AG09309 (cell line): ENCODE measurements at places on chromosomes 6 and 20.

- DNase-seq: no peak
Measured at GRCh38 chr20:8635048-8635572, 433.8 kb upstream of the PLCB4 start.

DNA sequence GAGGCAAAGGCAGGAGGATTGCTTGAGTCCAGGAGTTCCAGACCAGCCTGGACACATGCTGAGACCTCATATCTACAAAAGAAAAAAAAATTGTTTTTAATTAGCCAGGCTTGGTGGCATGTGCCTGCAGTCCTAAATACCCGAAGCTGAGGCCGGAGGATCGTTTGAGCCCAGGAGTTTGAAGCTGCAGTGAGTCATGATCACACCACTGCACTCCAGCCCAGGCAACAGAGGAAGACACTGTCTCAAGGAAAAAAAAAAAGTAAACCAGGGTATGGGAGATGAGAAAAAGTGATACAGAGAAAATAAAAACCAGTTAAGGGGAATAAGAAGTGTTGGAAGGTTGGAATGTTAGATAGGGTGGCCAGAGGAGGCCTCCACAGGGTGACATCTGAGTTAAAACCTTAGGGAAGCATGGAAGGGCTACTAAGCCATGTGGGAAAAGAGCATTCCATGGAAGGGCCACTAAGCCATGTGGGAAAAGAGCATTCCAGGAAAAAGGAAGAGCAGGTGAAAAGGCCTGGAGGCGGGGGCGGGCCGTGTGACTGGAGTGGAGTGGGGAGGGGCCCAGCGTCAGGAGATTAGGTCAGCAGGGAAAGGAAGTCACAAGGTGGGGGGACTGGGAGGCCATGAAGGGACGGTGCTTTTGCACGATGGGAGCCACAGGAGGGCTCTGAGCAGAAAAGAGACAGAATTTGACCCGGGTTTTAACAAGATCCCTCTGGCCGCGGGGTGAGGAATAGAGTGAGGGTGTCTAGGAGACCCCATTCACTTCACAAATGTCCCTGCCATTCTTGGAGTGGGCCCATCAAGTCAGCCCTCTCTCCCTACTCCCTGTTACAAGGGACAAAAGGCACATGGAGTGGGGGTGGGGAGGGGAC is 18.3 kb downstream of the CPNE5 start:
- DNase-seq: no peak

DNA sequence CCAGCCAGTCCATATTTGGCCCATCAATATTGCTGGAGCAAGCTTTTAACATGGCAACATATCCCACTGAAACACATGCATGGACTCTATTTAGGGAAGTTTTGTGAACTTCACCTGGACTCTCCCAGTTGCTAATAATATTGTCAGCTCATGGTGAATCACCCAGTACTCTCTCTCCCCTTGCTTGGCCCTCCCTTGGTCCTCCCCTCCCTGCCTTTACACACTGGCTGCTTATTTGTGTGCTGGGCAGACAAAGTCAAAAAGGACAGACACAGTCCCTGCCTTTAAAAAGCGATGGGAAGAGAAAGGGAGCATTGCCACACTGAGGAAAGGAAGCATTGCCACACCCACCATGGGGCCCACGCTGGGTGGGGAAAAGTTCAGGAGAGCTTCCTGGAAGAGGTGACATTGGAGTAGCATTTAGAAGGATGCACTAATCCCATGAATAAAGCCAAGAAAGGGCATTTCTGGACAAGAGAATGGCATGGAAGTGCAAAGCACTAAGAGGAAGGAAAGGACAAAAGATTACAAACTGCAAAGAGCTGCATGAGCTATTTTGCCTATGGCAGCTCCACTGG is 143.4 kb upstream of the EXOC2 start:
- DNase-seq: no peak

DNA sequence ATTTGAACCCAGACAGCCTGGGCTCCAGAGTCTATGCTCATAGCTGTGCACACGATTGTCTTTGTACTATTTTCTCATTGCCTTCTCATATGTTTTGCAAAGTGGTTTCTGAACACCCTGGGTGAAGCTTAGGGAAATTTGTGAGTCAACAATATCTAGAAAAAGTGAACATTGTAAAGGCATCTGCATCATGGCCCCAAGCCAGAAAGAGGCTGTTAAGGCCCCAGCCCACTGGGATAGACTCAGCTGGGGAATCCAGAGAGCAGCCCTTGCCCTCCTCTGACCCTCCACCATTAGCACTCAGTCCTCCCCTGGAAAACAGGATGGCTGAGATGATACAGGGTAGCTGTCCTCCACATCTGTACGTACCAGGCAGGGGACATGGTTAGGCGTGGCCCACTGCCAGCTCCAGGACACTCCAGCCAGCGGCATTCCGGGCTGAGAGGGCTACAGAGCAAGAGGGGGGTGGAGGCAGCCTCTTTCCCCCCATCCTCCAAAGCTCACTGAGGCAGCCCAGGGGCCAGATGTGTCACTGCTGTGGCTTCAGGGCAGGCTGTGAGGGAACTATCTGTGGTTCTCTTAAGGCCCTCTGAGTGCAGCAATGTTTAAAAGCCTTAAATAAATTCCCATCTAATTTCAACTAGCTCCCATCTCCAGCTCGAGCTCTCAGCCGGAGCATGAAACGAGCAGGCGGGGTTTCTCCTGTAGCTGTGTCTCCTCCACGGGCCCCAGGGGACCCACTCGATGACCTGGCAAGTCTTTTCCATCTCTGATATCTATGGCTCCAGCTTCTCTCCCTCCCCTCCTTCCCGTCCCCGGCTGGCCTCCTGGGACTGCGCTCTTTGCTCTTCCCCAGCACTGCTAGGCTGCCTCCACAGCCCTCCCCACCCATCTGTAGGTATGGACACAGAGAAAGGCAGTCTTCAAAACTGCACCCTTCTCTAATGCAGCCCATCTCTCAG is 209.4 kb upstream of the LRFN2 start:
- no peak for DNase-seq

DNA sequence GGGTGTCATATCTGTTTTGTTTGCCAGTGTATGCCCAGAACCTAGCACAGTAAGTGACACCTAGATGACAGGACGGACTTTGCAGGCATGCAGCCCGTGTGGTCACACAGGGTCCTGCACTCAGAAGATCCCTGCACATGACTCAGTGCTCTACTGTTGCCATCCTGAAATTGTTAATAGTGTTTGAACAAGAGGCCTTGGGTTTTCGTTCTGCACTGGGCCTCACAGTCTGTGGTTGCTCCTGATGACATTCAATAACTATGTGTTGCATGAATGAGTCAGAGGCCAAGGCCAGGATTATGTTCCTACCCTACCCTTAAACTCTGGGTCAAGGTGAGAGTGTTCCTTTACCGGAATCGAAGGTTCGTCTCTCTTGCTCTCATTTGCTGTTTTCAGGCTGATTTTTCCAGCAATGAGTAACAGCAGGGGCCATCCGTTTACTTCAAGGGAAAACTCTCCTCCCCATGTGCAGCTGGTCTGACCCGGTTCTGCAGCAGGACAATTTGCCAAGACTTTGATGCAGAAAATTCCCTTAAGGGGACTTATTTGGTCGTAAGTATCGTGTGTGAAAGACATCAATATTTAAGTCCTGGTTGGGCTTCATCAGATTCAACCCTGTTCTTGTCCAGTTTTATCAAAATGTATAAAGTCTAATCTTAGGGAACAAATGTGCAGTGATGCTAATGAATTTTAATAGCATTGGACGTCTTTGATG is 13.0 kb upstream of the PFDN4 start:
- no peak for DNase-seq

- no peak for DNase-seq
Measured at GRCh38 chr6:13710552-13711323, 897 bp downstream of the RANBP9 start.

DNA sequence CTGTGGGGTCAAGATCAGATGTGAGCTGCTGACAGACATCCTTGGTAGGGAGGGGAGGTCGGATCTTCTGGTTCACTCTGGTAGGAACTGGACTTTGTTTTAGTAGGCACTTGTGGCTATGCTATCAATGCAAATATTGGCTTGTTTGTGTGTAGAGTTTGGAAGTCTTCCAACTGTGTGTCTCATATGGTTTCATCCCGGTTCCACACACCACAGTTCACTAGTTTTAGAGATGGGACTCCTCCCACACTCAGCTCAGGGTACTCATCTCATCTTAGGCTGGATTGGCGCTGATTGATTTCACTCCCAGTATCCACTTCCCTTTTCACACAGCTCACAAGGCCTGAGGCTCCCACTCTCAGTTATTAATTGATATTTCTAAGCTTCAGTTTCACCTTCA is 161.3 kb downstream of the THBS2 start:
- DNase-seq: no peak

DNA sequence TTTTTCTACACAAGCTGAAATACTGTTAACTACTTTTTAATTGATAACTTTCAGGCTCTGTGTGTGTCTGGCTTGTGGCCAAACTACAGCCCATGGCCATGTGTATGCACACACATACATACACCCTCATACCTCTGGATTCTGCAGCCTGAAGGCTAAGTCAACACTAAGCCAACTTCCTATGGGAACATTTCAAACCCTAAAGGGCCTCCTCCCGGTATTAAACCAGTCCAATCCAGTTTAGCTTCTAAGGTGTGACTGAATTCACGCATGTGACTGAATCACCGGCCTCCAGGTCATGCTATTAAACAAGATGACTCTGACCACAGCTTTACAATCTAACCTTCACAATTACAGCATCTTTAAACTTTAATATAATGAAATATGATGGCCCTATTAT is 20.7 kb upstream of the DST start:
- no peak for DNase-seq
